ENCODE measurements at places on chromosomes 6 and 20.

DNA sequence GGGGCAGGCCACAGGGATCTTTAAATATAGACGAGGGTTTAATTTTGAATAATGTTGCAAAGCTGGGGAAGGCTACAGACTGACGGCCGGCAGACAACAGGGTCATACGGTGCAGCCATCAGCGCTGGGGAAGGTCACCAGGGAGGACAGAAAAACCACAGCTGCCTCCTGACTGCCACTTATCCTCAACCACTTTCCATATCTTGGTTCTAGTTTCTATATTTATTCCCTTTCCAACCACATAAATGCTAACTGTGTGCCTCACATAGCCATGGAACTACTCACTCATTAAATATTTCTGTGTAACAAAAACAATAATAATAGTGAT is 85.7 kb upstream of the AGPAT4 start:
- no peak for DNase-seq

DNA sequence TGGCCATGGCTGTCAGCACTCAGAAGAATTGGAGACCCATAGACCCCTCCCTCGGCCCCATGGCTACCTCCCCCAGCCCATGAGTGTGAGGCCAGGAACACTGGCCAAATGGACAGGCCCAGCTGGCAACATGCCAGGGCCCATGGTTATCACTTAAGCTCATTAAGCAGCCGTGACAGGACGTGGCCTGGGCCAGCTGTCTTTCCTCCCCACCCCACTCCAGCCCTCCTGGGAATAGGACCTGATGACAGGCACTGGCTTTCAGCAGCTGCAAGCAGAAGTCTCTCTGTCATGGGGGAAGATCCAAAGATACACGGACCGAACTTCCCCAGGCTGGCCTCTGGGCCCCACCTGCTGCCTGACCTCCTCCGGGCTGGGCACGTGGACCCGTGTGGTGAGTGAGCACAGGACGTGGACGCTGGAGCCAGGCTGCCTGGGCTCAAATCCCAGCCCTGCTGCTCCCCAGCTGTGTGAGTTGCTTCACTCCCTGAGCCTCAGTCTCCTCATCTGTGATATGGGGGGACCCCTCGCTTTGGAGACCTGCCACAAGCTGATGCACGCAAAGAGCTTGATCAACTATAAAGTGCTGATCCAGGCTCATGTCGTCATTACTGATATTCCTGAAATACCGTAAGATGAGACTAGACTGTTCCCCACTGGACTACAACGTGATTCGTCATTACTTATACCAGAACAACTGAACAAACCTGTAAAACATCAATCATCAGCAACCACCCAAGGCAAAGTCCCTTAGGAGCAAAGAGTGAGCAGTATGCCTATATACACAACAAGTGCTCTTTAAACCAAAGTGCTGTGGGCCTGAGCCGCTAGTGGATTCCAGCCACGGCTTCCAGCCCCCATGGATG is 22.0 kb upstream of the VSTM2L start:
- peak; percentile 29 for DNase-seq

DNA sequence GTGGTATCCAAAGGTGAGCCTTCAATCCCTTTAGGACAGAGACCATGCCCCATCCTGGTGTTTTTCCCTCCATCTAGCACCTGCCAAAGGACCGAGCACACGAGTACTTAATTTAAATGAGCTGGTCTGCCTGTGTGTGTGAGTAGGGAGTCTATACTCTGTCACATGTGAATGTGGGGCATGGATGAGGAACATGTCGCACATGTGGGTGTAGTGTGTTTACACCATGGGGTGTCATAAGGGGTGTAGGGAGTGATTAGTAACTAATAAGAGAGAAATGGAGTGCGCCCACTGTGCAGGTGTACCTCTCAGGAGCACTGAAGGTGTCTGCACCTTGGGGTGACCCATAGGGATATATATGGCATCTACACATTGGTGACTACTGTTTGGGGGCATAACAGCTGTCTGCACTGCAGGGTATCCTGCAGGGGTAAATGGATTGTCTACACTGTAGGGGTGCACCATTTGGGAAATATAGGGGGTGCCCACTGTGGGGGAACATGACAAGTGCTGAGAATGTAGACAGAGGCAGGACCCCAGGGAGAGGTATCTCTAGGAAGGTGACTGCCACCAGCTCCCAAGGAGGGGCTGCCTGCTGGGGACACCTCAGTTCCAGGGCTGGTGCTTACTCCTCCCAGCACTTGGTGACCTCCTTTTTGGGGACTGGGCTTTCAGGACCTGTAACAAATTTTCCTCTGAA is 53.5 kb downstream of the EBF4 start:
- DNase-seq, result no peak

- no peak for DNase-seq
These were observed 135.0 kb downstream of the CARMIL1 start for GRCh38 chr6:25414168-25414567.

DNA sequence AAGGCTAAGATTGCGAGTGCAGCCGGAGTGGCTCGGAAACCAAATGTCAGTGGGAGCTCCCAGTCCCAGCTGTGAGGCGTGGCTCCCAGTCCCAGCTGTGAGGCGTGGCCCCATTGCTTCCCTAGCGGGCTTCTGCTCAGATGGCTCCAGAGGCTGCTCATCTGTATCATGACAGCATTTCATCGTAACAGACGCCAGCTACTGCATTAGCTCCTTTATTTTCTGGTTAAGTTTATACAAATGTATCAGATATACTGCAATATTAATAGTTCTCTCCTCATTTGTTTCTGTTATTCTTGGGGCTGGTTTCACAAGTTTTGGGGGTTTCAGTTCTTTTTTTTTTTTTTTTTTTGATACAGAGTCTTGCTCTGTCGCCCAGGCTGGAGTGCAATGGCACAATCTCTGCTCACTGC is 34.7 kb upstream of the TBXT start:
- no peak for DNase-seq

GRCh38 chr6:159061805-159062563 is 17.2 kb upstream of the TAGAP start:
- DNase-seq, result no peak

Measured in NCI-H2029 (cell line).